G401 (cell line): ENCODE measurements at places on chromosomes 6 and 20.
A peak's percentile ranks its signal among the peaks of the same experiment; 100 is the strongest.

- no peak for DNase-seq
Observed at GRCh38 chr6:127475823-127476176, 16.6 kb upstream of the KIAA0408 start.

- DNase-seq, result peak; percentile 10
Observed at GRCh38 chr6:132734694-132735236, 20.9 kb upstream of the VNN1 start.

DNA sequence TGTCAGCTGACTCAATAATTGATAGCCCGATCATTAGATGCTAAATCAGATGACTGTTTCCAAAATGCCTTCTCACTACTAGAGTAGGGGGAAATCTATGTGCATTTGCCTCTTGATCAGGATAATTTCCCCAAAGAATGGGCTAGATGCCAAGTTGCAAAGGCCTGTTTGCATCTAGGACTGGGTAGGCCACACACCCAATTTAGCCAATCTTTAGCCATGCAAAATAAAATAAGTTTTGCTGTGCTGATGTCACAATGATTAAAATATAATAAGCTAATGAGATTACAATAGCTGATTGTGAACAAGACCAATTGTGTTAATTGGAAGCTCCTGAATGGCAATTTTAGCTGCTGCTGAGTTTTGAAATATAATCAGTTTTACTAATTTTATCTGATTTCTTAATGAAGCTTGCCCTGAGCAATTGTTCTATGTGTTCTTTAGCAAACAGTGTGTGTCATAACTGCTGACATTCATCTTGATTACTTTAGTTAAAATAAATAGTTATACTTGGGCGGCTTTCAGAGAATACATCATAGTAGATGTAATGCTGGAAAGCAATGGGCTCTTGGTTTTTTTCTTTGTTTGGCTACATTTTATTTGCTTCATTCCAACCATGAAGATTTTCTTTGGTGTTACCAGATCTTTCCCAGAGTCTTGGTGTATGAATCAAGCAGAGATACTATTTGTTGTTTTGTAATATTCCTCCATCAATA is 973.2 kb upstream of the SLC35B3 start:
- DNase-seq, result no peak

DNA sequence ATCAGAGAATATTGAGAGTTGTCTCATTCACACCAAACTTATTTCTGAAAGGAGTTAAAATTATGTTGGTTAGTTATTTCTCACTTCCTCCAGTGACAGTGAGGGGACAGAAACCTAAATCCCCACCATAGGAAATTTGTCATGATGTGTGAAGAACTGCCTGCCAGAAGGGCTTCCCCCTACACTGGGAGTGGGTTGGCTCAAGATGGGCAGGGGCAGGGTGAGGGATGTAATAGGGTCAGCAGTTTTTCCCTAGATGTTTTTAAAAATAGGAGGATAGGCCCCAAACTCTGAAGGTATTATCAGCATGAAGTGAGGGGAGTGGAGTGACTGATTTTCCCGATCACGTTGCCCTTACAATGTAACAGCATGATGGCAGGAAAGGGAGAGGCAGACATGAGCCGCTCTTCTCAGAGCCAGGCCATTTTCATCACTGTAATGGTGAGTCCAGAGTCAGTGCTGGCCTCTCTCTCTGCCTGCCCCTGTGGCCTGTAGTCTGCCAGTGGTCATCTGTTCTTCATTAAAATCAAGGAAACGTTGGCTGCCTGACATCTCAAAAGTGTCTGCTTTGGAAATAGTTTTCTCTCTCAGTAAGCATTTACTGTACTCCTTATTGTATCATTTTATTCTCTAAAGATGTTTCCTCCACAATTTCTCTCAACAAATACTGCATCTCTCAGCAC is 59.8 kb upstream of the SYNJ2 start:
- no peak for DNase-seq

DNA sequence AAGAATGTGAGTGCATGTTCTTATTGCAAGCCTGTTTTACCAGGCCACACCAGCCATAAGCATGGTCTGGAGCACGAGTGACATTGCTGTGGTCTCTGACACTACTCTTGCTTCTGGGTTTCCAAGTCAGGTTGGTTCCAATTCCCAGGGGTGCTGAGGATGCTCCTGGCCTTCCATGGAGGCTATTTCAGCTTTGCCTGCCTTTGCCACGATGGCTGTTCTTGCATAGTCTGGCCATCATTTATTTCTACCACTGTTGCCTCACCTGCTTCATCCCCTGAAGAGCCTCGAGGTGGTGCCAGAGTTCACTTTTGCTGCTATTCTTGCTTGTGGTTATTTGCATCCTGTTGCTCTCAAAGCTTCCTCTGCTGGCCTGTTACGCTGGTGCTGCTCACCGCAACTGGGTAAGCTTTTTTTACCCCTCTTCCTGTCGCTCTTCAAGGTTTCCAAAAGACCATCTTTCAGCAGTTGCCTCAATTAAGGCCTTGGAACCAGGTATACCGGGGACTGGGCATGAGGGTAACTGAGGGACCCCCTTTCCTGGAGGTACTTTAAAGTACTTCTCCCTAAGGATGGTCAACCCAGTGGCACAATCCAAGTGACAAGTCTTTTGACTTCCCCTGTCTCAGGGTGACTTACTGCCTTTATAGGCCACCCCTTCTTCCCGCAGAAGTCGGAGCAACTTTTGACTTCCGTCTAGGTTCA is 64.5 kb downstream of the AKAP7 start:
- peak; percentile 11 for DNase-seq

DNA sequence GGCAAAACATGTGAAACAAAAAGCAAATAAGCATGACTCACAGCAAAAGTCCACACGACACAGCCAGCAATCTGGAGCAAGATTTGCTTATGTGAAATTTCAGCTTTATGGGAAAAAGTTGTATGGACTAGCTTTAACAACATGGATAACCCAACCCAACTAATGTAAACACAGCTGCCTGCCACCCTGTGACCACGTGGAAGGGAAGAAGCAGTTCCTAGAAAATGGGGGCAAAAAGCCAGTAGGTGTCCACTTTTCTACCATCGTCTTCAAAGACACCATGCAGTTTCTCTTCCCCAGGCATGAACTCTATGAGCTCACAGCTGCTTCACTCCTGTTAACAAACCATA is 425.4 kb upstream of the RNF217 start:
- no peak for DNase-seq

DNA sequence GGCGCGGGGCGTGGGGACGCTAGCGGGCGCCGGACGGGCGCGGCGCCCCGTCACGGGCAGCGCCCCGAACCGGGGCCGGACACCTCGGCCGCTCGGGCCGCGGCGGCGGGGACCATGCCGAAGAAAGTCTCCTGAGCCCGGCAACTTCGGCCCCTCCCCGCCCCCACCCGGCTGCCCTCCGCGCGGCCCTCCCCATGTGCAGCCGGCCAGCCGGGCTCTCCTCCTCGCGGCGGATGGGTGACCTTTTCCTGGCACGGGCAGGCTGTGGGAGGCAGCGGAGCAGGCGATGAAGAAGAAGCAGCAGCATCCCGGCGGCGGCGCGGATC is 278 bp downstream of the UST start:
- DNase-seq, result peak; percentile 35

- DNase-seq, result no peak
Observed at GRCh38 chr6:43862925-43863324, 92.9 kb downstream of the VEGFA start.

- no peak for DNase-seq
Observed at GRCh38 chr20:56833427-56833826, 204.3 kb downstream of the TFAP2C start.

- no peak for DNase-seq
Observed at GRCh38 chr6:104940893-104941728, 15.8 kb upstream of the LIN28B start.

- DNase-seq, result no peak
Observed at GRCh38 chr6:11854408-11855165, 76.0 kb upstream of the ADTRP start.

- DNase-seq, result no peak
Observed at GRCh38 chr20:32624687-32625345, 39.7 kb upstream of the NOL4L start.

DNA sequence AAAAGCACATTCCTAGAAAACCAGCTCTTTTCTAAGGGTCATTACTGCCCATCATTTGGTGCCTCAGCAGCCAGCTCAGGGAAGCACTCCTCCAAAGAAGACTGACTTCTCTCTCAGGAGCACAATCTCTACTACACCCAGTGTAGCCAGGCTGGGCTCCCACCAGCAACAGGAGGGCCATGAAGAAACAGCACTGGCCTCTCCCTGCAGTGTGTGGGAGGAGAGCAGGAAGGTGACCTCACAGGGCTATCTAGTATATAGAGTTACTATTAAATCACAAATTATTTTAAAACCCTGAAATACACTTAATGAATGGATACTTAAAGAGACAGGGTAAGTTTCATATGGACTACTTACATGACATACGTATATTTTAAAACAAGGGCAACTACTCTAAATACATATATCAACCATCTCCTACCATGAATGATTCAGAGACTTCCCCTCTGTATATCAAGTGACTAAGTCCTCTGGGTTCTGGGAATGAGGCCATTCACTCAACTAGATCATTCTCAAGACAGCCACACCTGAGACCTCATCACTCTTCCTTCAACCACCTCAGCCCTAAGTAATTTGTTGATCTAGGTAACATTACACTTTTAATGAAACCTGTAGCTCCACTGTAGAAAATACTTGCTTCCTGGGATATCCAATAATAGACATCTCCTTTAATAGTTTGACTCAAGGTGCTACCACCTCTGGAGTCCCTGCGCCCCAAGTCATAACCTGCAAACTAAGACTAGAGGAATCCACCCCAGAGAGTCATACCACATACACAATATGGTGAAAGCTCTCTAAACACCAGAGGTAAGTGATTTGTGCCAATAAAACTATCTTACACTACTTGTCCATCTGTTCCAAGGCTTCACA is 25.2 kb downstream of the TBX18 start:
- DNase-seq, result no peak

- DNase-seq, result no peak
Observed at GRCh38 chr6:161091151-161091550, 99.6 kb downstream of the MAP3K4 start.

GRCh38 chr6:169766232-169766631 is 14.8 kb downstream of the ERMARD start:
- DNase-seq, result no peak

GRCh38 chr20:17568045-17568788 is 1.7 kb upstream of the DSTN start:
- DNase-seq, result no peak

- DNase-seq, result peak; percentile 27
Observed at GRCh38 chr6:158323561-158323958, 11.3 kb downstream of the TULP4 start.

DNA sequence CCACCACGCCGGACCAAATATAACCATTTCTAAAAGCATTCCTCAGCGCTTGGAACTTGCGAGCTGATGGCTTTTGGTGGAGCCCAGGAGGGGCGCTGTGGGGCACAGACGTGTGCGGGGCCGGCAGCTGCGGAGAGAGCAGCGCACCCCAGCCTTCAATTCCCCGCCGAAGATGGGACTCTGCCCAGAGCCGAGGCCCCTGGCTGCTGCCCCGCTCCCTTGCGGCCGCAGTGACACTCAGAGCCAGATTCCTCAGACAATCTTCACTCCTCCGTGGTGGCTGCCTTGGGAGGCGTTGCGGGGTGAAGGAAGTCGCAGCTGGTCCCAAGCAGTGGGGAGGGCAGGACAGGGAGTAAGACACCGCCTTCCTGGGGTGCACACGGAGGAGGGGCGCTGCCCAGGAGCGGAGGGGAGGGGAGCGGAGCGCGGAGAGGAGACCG is 87.7 kb downstream of the TMEM242 start:
- DNase-seq, result peak; percentile 79

GRCh38 chr6:125913864-125914351 is 42.7 kb upstream of the HINT3 start:
- no peak for DNase-seq

DNA sequence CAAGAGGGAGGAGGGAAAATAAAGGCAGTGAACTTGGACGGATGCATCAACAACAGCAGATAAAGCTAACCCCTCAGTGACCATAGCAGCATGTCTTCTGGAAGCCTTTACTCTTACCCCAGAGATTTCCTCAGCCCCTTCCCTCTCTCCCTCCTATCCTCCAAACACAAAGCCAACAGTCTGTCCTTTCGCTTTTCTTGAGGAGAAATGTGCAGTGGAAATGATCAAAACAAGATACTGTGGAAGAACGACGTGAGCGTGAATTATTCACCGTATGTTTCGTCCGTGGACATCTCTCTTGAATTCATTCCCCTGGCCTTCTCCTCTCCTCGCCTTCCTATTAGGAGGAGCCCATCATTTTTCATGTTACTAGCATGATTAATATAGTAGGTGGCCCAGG is 8.5 kb downstream of the NRN1 start:
- peak; percentile 45 for DNase-seq

- no peak for DNase-seq
Observed at GRCh38 chr6:80446454-80447045, 340.1 kb downstream of the BCKDHB start.

GRCh38 chr6:85394853-85395538 is 54.9 kb upstream of the NT5E start:
- DNase-seq, result no peak

GRCh38 chr20:53379014-53379832 is 214.4 kb downstream of the ZNF217 start:
- DNase-seq, result no peak

- no peak for DNase-seq
Observed at GRCh38 chr20:59094576-59094975, 52.0 kb upstream of the PRELID3B start.

- DNase-seq, result no peak
Observed at GRCh38 chr6:101000341-101000740, 119.2 kb upstream of the ASCC3 start.

- no peak for DNase-seq
Observed at GRCh38 chr6:13712599-13712898, 914 bp upstream of the RANBP9 start.

DNA sequence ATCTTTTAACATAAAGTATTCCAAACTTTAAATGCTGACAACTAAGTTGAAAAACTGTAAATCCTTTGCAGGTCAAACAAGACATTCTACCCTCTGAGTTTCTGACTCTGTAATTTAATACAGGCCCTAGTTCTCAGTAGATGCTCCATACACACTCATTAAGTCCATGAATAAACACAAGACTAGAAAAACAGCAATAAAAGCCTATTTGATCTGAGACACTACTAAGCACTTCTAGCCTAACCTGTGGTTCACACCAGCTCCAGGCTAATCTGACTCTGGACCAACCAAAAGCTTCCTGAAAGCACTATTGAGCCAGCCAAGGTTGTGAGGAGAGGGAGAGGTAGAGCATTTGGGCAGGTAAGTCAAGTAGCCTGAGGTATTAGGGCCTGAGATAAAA is 103.9 kb downstream of the EPM2A start:
- no peak for DNase-seq

- DNase-seq, result no peak
Observed at GRCh38 chr20:22180244-22180643, 404.1 kb downstream of the FOXA2 start.

DNA sequence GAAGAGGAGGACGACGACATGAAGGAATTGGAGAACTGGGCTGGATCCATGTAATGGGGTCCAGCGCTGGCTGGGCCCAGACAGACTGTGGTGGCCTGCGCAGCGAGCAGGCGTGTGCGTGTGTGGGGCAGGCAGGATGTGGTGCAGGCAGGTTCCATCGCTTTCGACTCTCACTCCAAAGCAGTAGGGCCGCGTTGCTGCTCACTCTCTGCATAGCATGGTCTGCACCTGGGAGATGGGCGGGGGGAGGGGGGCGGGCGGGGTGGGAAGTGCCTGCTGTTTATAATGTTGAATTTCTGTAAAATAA is 42.3 kb downstream of the CHMP4B start:
- DNase-seq, result no peak

GRCh38 chr6:16698162-16698533 is 63.1 kb downstream of the ATXN1 start:
- no peak for DNase-seq

GRCh38 chr20:16459019-16459700 is 114.1 kb downstream of the KIF16B start:
- DNase-seq, result peak; percentile 61

GRCh38 chr6:100877851-100878250 is 3.3 kb downstream of the ASCC3 start:
- DNase-seq, result no peak
